ENCODE measurements at places on chromosomes 1 and 21. TPM values are rescaled to one million over a fixed set of nuclear protein-coding genes. Genes with fewer than 3 reads are reported as not detected.

GRCh38 chr1:67355745-67356424 is 48.2 kb downstream of the IL12RB2 start:
- no peak for DNase-seq

The CA6 gene
- not detected for total RNA-seq

GRCh38 chr1:221439747-221440501 is 302.0 kb downstream of the DUSP10 start:
- no peak for DNase-seq

DNA sequence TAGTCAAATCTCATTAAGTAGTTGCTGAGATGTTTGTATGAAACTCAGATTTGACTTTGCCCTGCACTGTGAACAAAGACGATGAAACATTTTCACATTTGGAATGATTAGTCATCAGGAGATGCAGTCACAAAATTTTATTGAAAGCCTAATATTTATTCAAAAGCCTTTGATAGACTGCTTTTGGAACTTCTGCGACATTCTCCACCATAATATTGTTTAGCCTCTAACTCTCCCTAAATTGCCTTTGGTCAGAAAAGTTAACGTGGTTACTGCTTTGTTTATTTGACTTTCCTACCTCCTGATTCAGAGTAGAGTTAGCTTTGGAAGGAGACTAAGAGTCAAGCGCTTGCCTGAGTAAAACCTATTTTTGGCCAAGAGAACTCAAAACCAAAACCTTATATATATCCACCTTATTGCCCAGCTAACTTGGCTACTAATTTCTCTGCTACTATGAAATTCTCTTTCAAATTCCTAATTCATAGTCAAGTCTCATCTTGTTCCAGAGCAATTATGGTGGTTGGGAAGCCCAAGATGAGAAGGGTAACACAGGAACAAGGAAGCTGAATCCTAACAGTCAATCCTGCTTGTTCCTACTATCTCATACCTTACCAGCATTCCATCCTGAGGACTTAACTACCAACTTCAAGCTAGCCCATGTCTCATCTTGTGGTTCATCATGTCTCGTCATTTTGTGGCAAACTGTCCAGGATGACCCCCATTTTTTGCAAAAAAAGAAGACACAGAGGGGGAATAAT is 429.6 kb downstream of the USP25 start:
- no peak for DNase-seq

GRCh38 chr1:185825556-185825955 is 91.4 kb downstream of the HMCN1 start:
- DNase-seq: no peak

- no peak for DNase-seq
These were observed 36.0 kb downstream of the ABCG1 start for GRCh38 chr21:42254651-42255601.

GRCh38 chr1:115065021-115065420 is 24.3 kb downstream of the TSPAN2 start:
- DNase-seq: no peak

DNA sequence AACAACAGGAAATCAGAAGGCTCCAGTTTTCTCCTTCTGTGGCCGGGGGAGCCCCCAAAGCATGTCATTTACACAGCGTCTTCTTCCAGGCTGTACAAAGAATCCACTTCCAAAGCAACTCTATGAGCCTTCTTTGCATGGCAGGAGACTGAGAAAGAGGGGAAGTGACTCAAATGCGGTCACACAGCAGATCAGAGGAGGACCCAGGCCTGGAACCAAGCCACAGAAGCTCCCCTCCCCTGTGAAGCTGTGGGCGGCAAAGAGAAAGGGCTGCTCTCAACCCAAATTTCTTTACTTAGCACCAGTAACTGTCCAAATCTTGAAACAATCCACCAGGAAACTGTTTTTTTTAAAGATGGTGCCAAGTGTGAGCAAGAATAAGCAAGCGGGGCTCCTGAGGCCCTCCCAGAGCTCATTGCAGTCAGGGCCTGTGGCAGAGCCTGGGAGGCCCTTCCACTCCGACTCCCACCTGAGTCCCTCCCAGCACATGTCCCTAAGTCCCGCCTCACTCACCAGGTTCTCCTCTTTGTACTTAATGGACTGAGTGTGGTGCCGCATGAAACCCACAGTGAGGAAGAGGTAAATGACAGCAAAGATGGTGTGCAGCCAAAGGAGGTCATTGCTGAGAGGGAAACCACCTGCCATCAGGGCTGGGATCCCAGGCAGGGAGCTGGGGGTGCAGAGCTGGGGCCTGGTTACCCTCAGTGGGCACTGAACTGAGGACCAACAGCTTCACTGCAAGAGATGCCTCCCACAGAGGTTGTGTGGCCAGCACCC is 15.9 kb downstream of the TMEM63A start:
- DNase-seq: no peak

- DNase-seq: no peak
These were observed 2.1 kb upstream of the CELF3 start for GRCh38 chr1:151718666-151719065.

GRCh38 chr1:1240822-1241587 is 5.5 kb downstream of the C1QTNF12 start:
- no peak for DNase-seq

- no peak for DNase-seq
These were observed 22.9 kb downstream of the UBIAD1 start for GRCh38 chr1:11295905-11296304.

DNA sequence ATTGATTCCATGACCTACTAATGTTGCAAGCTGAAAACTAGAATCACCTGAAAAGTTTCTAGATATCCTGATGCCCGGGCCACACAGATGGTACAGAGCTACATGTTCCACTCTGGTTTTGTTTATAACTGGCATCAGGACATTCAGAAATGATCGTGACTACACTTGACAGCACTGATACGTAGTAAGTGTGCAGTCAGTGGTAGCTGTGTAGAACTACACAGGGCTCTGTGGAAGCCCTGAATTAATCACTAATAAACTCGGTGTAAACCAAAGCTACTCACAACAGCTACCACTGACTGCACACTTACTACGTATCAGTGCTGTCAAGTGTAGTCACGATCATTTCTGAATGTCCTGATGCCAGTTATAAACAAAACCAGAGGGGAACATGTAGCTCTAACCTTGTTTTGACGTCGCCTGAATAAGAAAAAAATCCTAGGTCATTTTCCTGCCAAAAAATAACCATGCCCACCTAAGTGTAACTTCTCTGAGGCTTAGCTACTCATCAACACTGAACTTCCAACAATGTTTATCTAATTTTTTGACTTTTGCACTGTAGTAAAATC is 149.7 kb downstream of the TGFBR3 start:
- no peak for DNase-seq

The KCNJ15 gene
- 0.14 TPM for total RNA-seq

DNA sequence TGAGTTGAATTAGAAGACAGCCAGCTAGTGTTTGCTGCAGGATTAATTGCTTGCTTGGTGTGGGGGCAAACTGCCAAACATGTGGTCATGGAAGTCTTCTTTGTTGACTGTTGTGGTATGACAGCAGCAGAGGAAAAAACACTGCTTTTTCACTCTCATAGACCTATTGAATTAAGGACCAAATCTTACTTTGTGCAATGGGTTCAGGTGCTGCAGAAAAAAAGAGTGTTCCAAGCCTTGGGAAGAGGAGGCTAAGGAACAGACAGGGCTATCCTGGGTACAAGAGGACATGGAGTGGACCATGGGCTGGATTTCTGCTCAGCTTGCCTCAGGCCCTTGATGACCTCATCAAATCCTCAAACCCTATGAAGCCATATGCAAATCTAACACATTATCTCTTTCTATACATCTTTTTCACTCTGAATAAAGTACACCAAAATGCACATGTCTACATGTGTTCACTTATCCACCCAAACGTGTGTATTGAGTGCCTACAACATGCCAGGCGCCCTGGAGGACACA is 61.5 kb downstream of the SIPA1L2 start:
- DNase-seq: no peak

The FCRL1 gene
- total RNA-seq: not detected

The MCL1 gene
- 77.2 TPM for total RNA-seq

The F5 gene
- total RNA-seq: 13.7 TPM

GRCh38 chr1:51666478-51666877 is 49.6 kb downstream of the OSBPL9 start:
- peak; percentile 36 for DNase-seq

The HSPB7 gene
- total RNA-seq: 4,537 TPM

The OR2T11 gene
- not detected for total RNA-seq

The USP25 gene
- 45.7 TPM for total RNA-seq

DNA sequence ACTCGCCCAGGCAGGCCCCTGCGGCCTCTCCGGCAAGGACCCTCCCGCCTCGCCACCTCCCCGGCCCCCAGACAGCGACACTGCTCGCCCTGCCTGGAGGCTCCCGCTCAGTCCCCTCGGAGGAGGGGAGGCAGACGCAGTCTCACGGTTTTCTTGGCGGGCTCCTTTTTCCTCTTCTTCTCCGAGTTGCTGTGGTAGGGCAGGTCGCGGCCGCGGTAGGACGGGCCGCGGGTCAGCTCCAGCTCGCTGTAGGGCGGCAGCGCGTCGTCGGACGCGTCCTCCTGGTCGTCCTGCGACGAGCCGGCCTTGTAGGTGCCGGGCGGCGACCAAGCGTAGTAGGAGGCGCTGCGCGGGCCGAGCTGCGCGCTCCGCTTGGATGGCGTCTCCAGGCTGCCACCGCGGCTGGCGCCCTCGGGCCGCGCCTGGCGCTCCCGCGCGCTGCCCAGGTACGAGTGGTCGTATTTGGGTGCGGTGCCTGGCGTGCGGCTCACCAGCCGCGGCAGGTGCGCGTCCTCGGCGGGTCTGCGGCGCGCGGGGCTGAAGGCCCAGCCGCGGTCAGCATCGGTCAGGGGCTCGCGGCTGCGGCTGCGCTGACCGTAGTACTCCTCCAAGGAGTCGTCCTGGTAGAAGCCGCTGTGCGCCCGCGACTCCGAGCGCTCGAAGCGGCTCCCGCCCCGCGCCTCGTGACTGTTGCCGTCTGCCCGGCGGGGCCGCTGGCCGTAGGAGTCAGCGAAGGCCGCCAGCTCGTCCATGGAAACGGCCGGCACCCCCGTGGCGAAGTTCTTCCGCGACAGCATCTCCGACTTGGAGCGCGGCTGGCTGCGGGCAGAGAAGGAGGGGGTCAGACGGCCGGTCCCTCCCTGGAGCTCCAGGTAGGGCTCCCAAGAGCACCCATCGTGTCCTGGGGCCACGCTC is 44.8 kb upstream of the TADA1 start:
- DNase-seq: no peak

The MRPL9 gene
- 35.8 TPM for total RNA-seq

The SARS1 gene
- total RNA-seq: 91.5 TPM

- no peak for DNase-seq
These were observed 59.5 kb downstream of the OPTC start for GRCh38 chr1:203553496-203553895.

GRCh38 chr21:44763050-44763378 is 38.6 kb downstream of the UBE2G2 start:
- no peak for DNase-seq

The ZNF670 gene
- 1.3 TPM for total RNA-seq

GRCh38 chr1:25907601-25908000 is 1.4 kb upstream of the STMN1 start:
- no peak for DNase-seq

The RAP1GAP gene
- 3.3 TPM for total RNA-seq

The SLC9C2 gene
- total RNA-seq: not detected

DNA sequence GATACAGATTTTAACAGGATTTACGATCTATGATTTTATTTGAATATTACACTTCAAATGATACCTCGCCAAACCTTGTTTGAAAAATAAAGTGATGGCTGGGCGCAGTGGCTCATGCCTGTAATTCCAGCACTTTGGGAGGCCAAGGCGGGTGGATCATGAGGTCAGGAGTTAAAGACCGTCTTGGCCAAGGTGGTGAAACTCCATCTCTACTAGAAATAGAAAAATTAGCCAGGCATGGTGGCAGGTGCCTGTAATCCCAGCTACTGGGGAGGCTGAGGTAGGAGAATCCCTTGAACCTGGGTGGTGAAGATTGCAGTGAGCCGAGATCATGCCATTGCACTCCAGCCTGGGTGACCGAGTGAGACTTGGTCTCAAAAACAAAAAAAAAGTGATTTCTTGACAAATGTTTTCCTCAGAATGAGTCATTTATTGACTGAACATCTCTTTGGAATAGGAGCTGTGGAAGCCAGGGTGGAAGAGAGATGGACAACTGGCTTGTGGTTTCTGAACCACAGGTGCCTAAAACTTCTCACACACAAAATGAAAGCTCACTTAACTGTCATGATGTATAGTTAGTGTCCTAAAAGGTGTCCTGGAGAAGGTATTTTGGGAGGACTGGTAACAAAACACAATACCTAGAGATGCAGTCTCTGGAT is 11.9 kb downstream of the PKNOX1 start:
- DNase-seq: no peak

DNA sequence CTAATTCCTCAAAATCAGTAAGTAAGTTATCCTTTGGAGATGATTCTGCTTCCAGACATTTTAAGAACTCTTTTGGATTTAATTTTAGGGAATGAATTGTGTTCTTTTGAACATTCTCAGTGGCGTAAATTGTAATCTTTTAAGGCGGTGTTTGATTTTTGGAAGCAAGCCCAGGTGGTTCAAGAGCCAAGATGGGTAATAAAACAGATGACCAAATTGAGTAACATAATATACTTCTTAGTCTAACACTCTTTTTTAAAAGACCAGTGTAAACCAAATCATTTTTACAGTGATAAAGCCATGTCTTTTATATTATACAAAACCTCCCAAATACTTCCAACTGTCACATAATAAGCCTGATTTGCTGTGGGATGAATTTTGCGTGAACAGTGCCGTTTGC is 133.8 kb downstream of the LRRC40 start:
- no peak for DNase-seq

GRCh38 chr1:208048904-208049303 is 138.0 kb upstream of the CD34 start:
- no peak for DNase-seq

DNA sequence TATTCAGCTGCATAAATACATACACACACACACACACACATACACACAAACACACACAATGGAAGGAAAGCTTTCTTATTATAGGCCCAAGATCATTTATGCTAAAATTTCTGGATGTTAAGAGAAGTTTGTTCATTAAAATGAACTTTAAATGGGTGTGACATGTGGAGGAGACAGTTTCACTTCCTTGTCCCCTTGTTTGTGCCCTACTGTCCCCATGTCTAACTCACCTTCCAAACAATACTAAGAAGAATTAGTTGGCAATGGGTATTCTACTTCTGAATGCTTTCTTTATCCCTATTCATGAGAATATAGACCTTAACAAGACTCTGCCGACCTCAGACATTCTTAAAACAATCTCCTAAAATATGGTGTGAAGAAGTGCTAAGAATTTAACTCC is 63.5 kb upstream of the NRIP1 start:
- no peak for DNase-seq

- no peak for DNase-seq
These were observed 10.1 kb upstream of the CPT2 start for GRCh38 chr1:53186533-53186932.

The HAO2 gene
- total RNA-seq: not detected

GRCh38 chr21:35136586-35137219 is 87.6 kb upstream of the RUNX1 start:
- DNase-seq: no peak

- no peak for DNase-seq
These were observed 4.8 kb downstream of the NTNG1 start for GRCh38 chr1:107145637-107146036.
